GM23248 (cell line): ENCODE measurements at places on chromosomes 13 and 19. TPM values are rescaled to one million over a fixed set of nuclear protein-coding genes. Genes with fewer than 3 reads are reported as not detected.

Gene TMIGD2
- not detected in 2 replicates for total RNA-seq

Gene SNAPC2
- total RNA-seq: 20.5 and 33.7 TPM in 2 replicates

Gene KIR3DL2
- total RNA-seq: not detected in 2 replicates

- no peak for DNase-seq
These were observed 95.5 kb downstream of the FOXO1 start for GRCh38 chr13:40570930-40571329.

DNA sequence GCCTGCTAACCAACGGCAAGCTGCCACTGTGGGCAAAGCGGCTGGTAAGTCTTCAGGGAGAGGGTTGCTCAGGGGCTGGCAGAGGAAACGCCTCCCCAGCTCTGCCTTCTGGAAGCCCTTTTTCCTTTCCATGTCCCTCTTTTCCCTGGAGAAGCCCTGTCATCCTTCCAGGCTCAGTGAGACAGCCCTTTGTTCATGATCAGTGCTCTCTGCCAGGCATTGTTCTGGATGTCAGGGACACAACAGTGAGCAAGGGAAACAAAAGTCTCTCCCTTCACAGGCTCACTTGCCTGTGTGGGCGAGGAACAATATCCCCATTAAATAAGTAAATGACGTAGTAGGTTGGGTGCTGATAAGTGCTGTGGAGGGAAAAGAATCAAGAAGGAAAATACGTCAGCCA lies 13.9 kb upstream of the OVOL3 start:
- no peak for DNase-seq

DNA sequence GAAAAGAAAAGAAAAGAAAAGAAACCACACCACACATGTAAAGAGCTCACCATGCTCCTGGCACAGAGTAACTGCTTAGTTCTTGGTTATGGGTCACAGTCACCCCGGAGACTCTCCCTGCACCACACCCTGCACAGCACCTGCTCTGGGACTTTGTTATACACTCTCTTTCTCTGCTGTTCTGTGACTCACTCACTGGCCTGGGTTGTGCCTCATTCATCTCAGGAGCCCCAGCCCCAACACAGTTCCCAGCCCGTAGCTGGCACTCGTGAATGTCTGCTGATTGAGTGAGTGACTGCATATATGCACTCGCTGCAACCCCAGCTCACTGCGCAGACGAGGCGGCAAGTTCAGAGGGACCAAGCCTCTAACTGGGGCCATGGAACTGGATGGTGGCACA lies 22.9 kb upstream of the ZNF507 start:
- DNase-seq: no peak

DNA sequence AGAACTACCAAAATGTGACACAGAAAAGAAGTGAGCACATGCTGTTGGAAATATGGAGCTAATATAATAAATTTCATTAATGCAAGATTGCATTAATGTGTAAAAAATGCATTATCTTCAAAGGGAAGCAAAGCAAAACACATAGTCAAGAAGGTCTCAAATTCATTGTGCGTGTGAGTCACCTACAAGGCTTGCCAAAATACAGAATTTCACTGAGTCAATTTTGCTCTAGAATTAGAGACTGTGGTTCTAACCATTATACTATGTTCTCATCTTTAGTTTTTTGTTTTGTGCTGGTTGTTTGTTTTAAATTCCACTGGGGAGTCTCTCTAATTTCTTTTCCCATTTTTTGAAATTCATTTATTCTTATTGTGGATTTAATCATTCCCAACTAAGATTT lies 149.8 kb upstream of the SLITRK1 start:
- no peak for DNase-seq

DNA sequence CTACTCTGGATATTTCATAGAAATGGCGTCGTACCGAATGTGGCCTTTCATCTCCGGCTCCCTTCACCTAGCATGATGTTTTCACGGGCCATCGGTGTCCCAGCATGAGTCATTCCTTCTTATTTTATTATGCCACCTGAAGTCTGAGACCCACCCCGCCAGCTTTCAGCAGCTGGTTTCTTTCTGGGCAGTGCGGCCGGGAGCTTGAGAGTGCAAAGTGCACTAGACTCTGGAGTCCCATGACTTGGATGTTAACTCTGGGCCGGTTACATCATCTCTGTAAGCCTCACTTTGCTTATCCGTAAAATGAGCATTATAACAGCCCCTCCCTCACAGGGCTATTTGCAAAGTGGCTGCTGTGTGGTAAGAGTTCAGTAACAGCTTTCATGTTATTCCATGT lies 5.8 kb upstream of the KMT5C start:
- DNase-seq: no peak

DNA sequence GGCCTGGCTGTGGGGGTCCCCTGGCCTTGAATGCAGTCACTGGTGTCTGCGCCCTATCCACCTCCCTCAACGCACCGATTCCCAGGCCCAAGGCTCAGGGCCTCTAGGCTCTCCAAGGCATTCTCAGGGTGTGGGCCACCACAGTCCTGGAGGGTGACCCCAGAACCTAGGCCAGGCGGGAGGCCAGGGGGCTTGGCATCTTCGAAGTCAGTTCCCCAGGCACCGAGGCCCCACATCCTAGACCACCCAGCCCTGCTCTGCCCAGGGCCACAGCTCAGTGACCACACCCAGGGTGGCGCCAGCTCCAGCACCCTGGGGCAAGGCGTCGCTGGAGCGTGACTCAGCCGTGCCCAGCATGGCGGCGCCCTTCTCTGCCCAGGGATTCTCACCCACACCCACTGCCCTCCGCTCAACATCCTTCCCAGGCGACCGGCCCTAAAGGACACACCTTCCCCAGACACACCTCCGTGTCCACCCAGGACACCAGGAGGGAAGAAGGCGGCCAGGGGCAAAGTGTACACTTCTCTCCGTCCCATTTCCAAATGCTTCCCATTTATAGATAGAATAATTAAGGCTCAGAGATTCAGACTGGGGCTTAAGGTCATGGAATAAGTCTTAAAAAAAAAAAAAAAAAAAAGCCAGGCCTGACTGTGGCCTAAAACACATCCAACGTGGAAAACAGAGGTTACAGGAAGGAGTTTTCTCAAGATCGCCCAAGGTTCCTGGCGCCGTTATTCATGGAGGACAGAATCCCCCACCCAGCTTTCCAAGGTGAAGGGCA lies 36.4 kb upstream of the NANOS3 start:
- peak; percentile 94 for DNase-seq

- DNase-seq: peak; percentile 70
These were observed 5.3 kb downstream of the SLC27A1 start for GRCh38 chr19:17475541-17476115.

- no peak for DNase-seq
These were observed 13.4 kb upstream of the GTF2F1 start for GRCh38 chr19:6406401-6406800.

DNA sequence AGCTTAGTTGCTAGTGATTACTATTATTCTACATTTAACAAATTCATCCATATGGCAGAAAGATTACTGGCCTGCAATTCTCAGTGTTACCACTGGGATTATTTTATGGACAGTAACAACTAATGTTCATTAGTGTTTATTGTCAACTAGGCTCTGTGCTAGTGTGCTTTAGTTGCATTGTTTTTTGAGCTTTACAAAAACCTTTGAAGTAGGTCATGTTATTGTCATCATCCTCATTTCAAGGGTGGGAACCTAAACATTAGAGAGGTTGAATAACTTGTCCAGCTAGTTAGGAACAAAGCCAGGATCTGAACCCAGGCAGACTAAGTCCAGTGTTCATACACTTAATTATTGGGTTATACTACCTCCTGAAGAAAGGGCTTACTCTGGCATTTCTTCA lies 27.8 kb upstream of the TDRD3 start:
- DNase-seq: peak; percentile 7

DNA sequence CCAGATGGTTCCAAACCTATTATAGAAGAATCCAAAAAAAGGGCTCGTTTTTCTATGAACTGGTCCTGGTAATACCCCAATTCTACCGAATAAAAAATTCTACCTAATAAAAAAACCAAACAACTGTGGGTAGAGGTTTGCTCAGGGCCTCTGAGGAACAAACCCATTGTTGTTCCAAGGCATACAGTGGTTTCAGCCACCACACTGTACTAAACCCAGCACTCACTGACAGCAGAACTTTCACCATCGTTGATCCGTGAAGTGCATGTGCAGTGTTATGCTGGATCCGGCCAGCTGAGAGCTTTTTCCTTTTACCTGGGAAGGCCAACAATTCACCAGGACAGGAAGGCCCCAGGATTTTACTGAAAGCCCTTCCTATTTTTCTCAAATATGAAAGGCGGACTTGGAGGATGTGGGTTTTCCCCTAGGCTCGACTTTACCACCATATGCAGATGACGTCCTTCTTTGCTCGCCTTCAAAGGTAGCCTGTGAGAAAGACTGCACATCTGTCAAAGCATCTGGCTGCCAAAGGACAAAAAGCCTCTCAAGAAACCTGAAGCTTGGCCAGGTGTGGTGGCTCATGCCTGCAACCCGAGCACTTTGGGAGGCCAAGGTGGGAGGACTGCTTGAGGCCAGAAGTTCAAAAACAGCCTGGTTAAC lies 7.2 kb upstream of the PABPC3 start:
- no peak for DNase-seq

GRCh38 chr19:35777086-35777841 lies 1.9 kb downstream of the ARHGAP33 start:
- DNase-seq: no peak

DNA sequence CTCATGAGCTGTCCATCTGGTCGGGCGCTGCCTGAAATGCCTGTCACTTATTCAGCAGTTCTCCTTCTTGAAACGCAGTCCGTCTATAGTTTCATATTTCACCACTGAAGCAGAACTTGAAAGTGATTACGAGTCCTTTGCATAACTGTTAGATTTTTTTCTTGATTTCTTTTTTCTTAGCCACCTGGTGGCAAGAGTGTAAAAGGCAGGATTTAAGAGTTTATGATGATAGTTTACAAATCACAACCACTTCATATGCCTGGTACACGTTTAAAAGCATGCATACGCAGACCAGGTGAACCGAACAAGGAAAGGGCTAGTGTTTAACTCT lies 45.8 kb downstream of the GGACT start:
- peak; percentile 69 for DNase-seq
